ENCODE measurements at places on chromosomes 1 and 21.

GRCh38 chr1:3069491-3070308, 697 bp downstream of the PRDM16 start:
- peak overlapping the region; percentile 53 for H3K4me3 ChIP-seq
- peaks cover 10% of the 10 kb centered on the region for H3K4me1 ChIP-seq
- DNase-seq = no peak
- no peaks in the 10 kb centered on the region for H3K27me3 ChIP-seq

DNA sequence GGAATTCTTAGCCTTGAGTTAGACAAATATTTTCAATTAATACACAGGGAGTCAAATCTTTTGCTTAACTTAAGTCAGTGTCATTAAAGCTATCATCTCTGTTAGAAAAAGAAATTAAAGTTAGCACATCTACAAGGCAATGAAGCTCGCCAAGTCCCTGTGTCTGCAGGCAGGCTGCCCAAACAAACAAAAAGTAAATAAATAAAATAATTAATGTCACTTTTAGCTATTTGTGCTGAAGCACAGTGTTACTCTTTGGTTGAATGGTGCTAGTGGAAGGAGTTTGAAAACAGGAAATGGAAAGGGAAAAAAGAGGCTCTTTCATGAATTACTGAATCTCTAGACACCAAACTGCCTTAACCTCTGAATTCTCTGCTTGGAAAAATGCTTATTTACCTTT, 37.1 kb upstream of the COL11A1 start:
- no peaks in the 10 kb centered on the region for H3K4me1 ChIP-seq
- no peak overlapping the region for H3K4me3 ChIP-seq
- DNase-seq = no peak
- no peak overlapping the region for H3K27ac ChIP-seq

- H3K4me3 ChIP-seq = no peak overlapping the region
- no peak for DNase-seq
- no peaks in the 10 kb centered on the region for H3K27me3 ChIP-seq
- no peaks in the 10 kb centered on the region for H3K36me3 ChIP-seq
- H3K4me1 ChIP-seq = no peaks in the 10 kb centered on the region
These were observed 27.7 kb upstream of the DYRK1A start for GRCh38 chr21:37338671-37339551.

GRCh38 chr1:163797816-163798215, 476.1 kb downstream of the NUF2 start:
- no peaks in the 10 kb centered on the region for H3K4me1 ChIP-seq
- H3K27ac ChIP-seq = no peak overlapping the region
- no peak for DNase-seq
- no peak overlapping the region for H3K4me3 ChIP-seq
- no peaks in the 10 kb centered on the region for H3K36me3 ChIP-seq
- no peaks in the 10 kb centered on the region for H3K27me3 ChIP-seq

DNA sequence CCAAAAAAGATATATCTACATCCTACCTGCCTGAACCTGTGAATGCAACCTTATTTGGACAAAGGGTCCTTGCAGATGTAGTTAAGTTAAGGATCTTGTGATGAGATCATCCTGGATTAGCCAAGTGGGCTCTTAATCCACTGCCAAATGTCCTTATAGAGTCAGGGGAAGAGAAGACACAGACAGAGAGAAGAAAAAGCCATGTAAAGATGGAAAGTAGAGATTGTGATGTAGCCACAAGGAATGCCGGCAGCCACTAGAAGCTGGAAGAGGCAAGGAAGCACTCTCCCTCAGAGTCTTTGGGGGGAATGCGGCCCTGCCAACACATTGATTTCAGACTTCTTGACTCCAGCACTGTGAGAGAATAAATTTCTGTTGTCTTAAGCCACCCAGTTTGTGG, 16.2 kb downstream of the HSD11B1 start:
- H3K36me3 ChIP-seq = no peaks in the 10 kb centered on the region
- DNase-seq = no peak
- peaks cover 9% of the 10 kb centered on the region for H3K4me1 ChIP-seq
- no peak overlapping the region for H3K4me3 ChIP-seq

- no peak overlapping the region for H3K4me3 ChIP-seq
- peaks cover 18% of the 10 kb centered on the region for H3K4me1 ChIP-seq
- H3K27ac ChIP-seq = no peak overlapping the region
- H3K27me3 ChIP-seq = no peaks in the 10 kb centered on the region
- DNase-seq = no peak
- H3K36me3 ChIP-seq = no peaks in the 10 kb centered on the region
These were observed 24.5 kb upstream of the PPP2R5A start for GRCh38 chr1:212260557-212261355.

DNA sequence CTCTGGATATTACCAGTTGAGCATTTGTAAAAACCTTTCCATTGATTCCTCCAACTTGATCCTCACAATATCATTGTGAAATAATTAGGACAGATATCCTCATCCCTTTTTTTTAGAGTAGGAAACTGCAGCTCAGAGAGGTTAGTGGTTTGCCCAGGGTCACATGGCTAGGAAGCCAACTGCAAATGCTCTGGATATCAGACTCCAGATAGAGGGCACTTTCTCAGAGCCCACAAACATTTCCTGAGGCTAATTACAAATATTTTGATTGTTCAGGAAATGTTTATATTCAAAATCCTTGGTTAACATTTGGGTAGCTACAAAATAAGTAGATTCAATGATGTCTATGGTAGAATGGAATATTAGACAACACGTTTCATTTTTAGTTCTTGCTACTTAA, 154.8 kb upstream of the DPYD start:
- H3K4me3 ChIP-seq = no peak overlapping the region
- H3K36me3 ChIP-seq = no peaks in the 10 kb centered on the region
- DNase-seq = no peak
- H3K27ac ChIP-seq = no peak overlapping the region
- no peaks in the 10 kb centered on the region for H3K4me1 ChIP-seq

- no peak for DNase-seq
- H3K4me1 ChIP-seq = no peaks in the 10 kb centered on the region
- no peak overlapping the region for H3K27ac ChIP-seq
- H3K36me3 ChIP-seq = no peaks in the 10 kb centered on the region
- no peaks in the 10 kb centered on the region for H3K27me3 ChIP-seq
These were observed 3.0 kb upstream of the PDC start for GRCh38 chr1:186463926-186464325.

DNA sequence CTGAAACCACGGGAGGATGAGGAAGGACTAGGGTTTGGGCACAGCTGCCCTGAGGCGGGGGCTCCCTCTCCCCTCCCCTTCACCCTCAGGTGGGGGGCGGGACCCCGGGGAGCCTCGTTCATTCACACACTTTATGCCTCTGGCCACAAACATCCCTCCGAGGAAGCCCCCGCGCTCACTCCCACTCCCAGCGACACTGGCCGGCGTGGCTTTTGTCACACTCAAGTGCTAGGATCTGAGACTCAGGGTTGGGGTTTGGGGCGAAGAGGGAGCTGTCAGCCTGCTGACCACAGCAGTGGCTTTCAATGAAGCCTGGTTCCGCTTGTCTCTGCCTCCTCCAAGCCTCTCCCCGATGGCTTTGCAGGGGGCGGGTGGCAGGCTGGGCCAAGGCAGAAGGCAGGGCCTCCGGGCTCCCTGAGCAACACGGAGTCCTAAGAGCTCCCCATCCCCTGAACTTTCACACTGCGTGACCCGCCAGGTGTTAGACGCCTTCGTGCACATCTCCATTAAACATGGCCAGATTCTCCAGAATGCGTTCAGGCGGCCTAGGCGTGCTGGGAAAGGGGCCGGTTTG, 178.1 kb downstream of the NPHP4 start:
- H3K27me3 ChIP-seq = peaks cover 27% of the 10 kb centered on the region
- no peak for DNase-seq
- H3K4me3 ChIP-seq = no peak overlapping the region
- H3K27ac ChIP-seq = no peak overlapping the region

DNA sequence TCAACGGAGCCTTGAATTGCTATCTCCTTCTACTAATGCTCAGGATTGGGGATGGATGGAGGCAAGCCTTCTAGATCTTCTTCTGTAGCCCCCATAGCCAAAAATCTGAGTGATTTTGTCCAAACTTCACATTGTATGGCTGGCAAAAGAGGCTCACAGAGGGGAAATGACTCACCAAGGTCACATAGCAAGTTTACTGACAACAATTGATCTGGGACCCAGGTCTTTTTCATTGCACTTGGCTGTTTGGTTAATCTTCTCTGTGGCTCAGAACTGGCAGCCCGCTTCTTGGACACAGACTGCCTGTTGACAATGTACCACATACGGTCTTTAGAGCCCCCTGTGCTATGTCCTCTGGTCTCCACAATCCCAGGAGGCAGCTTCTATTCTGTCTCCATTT, 3.0 kb upstream of the LACTBL1 start:
- peaks cover 50% of the 10 kb centered on the region for H3K27me3 ChIP-seq
- no peak for DNase-seq
- no peak overlapping the region for H3K4me3 ChIP-seq
- no peaks in the 10 kb centered on the region for H3K36me3 ChIP-seq

DNA sequence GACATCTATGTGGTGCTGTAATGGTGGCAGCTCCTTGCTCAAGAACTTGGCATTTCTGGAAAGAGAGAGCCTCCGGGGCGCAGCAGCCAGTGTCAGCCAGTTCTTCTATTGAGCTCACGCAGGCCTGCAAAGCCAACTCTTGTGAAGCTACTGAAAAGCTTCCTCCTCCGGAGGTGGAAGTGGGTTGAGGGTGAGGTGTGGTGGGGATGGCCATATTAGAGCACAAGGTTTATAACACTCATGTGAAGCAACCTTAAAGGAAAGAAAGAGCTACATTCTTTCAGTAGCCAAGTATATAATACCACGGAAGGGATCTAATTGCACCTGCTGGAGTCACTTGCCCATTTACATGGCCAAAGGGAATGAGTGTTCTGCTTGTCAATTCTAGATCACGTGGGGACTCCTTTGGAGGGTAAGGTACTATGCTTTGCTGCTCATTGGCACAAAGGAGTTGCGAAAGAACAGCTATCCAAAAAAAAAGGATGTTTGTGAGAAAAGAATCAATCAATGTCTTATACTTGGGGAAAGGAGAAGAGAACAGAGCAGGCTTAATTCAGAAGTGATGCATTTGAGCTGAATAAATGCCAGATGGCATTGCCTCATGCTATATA, 18.3 kb upstream of the MAP10 start:
- no peak overlapping the region for H3K4me3 ChIP-seq

DNA sequence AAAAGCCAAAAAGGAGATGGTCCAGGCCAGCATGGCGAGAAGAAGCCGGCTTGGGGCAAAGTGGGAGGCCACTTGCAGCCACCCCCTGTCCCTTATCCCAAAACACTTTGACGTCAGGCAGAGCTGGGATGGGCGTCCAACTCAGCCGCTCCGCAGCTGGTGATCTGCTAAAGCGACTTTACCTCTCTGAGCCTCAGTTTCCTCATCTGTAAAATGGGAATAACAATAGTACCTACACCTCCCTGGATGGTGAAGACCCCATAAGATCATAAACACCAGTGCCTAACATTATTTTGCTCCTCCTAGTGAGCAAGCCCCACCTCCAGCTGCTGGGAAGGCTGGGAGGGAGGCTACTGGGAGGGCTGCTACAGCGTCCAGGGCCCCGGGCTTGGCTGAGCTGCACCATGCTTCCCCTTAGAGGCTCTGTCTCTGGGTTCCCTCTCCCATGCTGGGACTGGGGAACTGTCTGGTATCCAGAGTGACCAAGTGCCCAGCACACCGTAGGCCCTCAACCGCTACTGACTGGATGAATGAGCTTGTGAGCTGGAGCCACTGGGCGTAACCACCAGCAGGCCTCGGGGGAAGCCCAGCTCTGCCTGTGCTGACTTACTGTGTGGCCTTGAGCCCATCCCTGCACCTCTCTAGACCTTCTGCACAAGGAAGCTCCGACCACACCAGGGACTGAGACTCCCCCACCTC, 18.3 kb downstream of the IFFO2 start:
- H3K36me3 ChIP-seq = peaks cover 1% of the 10 kb centered on the region
- H3K27me3 ChIP-seq = no peaks in the 10 kb centered on the region
- H3K4me1 ChIP-seq = peaks cover 6% of the 10 kb centered on the region

DNA sequence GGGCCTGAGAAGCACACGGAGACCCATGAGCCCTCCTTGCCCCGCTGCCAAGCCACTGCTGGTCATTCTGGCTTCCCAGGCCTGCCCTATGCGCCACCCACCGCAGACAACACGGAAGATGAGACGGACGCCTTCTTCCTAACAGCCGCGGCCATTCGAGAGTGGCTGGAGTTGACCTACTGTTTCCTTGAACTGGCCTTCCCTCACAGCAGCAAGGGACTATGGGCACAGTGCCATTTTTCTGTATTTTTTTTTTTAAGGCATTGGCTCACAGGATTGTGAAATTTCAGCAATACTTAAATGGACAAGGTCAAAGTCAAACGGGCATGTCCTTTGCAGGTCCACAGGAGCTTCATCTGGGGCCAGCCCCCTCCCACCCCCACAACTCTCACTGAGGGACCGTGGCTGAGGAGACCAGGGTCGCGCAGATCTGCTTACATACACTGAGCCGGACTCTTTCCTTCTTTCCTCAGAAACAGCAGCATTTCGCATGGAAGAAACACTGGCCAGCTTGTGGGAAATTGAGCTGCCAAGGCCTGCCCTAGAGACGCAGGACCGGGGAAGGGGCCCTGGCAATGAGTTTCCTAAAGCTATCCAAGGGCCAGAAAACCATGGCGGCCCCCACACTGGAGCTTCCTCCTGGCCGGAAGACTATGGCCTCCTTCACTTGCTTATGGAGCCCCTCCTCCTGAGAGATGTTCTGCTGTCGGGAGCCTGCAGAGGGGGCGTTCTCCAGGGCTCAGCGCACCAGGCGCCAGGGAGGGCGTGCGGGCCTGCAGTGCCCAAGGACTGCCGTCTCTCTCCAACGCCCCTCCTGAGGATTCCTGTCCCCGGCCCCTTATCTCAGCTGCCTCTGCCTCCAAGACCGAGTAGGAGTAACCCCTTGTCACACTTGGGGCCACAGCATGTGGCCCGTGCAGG, 98.9 kb downstream of the PGBD5 start:
- H3K27me3 ChIP-seq = no peaks in the 10 kb centered on the region
- DNase-seq = no peak
- no peaks in the 10 kb centered on the region for H3K4me1 ChIP-seq
- H3K4me3 ChIP-seq = no peak overlapping the region

- no peaks in the 10 kb centered on the region for H3K27me3 ChIP-seq
- H3K27ac ChIP-seq = peak overlapping the region; percentile 15
- H3K4me3 ChIP-seq = no peak overlapping the region
- peaks cover 81% of the 10 kb centered on the region for H3K4me1 ChIP-seq
These were observed 7.0 kb downstream of the TMEM63A start for GRCh38 chr1:225875044-225875815.

DNA sequence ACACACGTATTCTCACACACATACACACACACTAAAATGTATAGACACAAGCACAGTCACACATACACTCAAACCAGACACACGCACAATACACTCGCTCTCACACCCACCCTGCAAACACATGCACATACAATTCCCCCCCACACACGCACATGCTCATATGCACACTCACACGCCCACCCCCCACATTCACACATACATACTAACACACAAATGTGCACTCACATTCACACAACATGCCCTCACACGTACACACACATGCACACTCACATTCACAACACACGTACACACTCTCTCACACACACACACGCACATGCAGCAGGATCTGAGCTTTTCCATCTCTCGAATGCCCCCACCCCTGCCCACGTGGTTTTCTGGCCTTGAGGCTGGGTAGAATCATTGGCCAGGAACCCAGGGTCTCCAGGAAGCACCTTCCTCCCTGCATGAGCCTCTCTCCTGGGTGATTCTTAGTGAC, 589.7 kb downstream of the PTPRU start:
- no peak overlapping the region for H3K4me3 ChIP-seq
- H3K4me1 ChIP-seq = no peaks in the 10 kb centered on the region
- H3K27ac ChIP-seq = no peak overlapping the region
- H3K27me3 ChIP-seq = peaks cover 40% of the 10 kb centered on the region

- H3K27ac ChIP-seq = no peak overlapping the region
- no peaks in the 10 kb centered on the region for H3K4me1 ChIP-seq
- H3K36me3 ChIP-seq = no peaks in the 10 kb centered on the region
- peaks cover 9% of the 10 kb centered on the region for H3K27me3 ChIP-seq
- H3K4me3 ChIP-seq = no peak overlapping the region
These were observed 10.0 kb upstream of the VPS13D start for GRCh38 chr1:12219800-12220199.
